Left renal cortex interstitium (tissue), 4 donors: ENCODE measurements at places on chromosomes 16 and 17. TPM values are rescaled to one million over a fixed set of nuclear protein-coding genes. Genes with fewer than 3 reads are reported as not detected.

The CDRT15 gene
- polyA plus RNA-seq, result 0.34 TPM

The MMP25 gene
- 0.69 TPM for polyA plus RNA-seq

The CDH1 gene
- 101 TPM for polyA plus RNA-seq

The SRCIN1 gene
- polyA plus RNA-seq, result 2.5 TPM

The ZNF750 gene
- polyA plus RNA-seq, result 1.7 TPM

The SLC9A5 gene
- 3.6 TPM for polyA plus RNA-seq

The NCOR1 gene
- polyA plus RNA-seq, result 115 TPM
